Head of caudate nucleus (tissue), 42 donors: ENCODE measurements at places on chromosomes 1 and 21.

GRCh38 chr1:2255420-2256369 lies 27.6 kb downstream of the SKI start:
- no peak for DNase-seq

GRCh38 chr21:37062593-37062935 lies 10.3 kb downstream of the PIGP start:
- DNase-seq: peak; percentile 23

GRCh38 chr1:87204441-87204840 lies 124.2 kb upstream of the LMO4 start:
- no peak for DNase-seq

DNA sequence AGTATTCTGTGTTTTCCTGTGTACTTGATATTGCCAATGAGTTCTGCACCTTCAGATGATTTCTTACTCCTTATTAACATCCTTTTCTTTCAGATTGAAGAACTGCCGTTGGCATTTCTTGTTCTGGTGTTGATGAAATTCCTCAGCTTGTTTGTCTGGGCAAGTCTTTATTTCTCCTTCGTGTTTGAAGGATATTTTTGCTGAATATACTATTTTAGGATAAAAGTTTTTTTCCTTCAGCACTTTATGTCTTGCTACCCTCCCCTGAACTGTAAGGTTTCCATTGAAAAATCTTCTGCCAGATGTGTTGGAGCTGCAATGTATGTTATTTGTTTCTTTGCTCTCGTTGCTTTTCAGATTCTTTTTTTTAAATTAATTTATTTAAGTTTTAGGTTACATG lies 265.9 kb downstream of the HHAT start:
- no peak for DNase-seq

DNA sequence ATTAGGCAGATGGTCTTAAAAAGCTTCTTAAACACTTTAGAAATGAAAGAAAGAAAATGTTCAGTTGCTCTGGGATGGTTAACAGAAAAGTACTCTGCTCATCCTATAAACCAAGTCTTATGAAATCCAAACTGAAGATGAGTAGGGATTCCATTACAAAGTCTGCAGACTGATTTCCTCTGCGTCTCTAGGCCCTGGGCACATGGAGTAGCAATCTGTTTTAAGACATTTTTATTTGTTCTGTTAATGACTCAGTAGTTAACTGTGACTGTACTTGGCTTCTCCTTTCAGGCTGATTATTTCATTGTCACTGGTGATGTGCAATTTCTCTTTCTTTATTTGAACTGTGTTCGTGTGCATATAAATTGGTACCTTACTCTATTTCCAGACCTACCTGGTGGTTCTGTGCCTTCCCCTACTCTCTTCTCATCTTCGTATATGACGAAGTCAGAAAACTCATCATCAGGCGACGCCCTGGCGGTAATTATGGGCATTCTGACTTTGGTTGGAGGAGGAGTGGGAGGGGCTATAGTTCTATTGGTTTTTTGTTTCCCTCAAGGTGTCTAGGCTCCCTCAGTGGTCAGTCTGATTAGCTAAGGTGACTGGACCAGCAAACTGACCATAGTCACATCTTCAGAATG lies 30.6 kb downstream of the ATP1A1 start:
- DNase-seq: no peak

DNA sequence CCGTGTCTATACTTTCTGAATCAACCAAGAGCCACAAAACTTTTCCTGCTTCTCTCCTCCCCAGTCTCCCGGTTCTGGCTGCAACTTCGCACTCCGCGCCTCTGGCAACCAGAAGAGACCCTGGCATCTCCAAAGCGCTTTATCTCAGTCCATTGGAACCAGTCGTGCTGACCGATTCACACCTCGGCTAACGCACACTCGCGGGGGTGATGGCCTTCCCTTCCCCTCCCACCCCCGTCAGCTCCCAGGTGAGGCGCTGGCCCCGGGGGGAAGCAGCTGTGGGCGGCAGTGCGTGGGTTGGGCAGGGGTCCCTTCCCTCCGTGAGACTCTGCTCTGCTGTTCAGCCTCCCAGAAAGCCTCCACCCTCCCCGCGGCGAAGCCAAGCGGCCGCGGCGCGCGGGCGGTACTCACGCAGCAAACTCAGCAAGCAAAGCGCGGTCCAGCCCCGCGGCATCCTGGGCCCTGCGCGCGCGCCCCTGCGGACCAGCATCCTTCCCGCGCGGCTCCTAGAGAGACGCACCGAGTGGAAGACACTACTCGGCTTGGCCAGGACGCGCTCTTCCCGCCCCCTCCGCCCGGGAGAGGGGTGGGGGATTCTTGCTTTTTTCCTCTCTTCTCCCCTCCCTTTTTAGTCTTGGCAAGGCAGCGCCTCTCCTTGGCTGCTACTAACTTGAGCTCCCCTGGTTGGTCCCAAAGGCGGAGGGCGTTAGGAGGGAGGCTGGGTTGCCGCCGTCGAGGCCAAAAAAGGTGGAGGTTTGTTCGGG lies at the start of gene CD34:
CD34 (minus strand) TSS at position 535 of the 764 bp plus-strand sequence; CDS start at position 490, 45 bp downstream.
- no peak for DNase-seq

GRCh38 chr1:222073307-222073995 lies 331.6 kb upstream of the DUSP10 start:
- DNase-seq: no peak

- DNase-seq: no peak
Measured at GRCh38 chr21:45623436-45623835, 20.1 kb upstream of the PCBP3 start.

GRCh38 chr1:209326076-209326475 lies 257.4 kb upstream of the CAMK1G start:
- no peak for DNase-seq

DNA sequence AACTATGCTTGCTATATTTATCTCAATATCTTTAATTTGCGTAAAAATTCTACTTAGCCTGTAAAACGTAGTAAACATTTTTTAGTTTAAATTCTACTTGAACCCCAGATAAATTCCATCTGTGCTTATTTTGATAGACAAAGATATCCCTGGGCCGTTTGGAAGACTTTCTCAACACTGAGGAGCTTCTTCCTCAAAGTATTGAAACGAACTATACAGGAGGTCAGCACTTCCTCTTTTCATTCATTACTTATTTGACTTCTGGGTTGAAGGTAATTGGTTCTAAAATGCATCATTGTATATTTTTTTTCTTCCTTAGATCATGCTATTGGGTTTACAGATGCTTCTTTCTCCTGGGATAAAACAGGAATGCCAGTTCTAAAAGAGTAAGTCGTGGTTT lies 74.7 kb downstream of the HSPA13 start:
- no peak for DNase-seq

DNA sequence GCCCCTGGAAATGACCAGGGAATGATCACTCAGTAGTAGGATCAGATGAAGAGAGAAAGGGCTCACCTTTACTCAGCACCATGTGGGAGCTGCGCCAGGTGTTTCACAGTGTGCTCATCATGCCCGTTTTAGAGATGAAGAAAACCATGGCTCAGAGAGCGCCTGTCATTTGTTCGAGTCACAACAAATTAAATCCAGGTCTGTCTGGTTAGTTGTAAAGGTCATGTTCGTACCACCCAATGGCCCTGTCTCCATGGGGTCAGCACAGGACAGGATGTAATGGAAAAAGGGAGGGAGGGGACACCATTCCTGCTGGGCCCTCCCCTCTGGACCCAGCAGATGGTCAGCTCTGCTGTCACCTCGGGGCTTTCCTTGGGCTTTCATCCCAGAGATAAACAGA lies 15.2 kb downstream of the KIRREL1 start:
- no peak for DNase-seq

- DNase-seq: no peak
Measured at GRCh38 chr1:10832703-10833102, 36.3 kb upstream of the CASZ1 start.

DNA sequence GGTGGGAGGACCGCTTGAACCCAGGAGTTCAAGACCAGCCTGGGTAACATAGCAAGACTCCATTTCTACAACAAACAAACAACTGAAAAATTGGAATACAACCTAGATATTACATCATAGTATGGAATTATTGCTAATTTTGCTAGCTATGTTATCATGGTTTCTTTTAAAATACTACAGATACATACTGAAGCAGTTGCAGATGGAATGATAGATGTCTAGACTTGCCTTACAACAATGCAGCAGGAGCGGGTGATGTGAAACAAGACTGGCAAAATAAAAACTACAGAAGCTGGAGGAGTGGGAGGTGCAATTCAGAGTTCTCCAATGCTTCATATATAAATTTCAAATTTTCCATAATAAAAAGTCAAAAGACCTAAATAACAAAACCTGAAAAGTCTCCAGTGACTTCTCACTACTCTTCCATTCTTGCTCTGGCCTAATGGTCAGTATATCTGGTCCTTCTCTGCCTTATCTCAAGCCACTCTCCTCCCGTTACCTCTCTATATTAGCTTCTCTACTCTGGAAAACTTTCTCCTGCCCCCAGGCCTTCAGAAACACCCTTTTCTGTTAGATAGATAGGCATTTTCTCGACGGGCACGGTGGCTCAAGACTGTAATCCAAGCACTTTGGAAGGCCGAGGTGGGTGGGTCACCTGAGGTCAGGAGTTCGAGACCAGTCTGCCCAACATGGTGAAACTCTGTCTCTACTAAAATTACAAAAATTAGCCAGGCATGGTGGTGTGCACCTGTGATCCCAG lies 28.5 kb upstream of the TMEM200B start:
- DNase-seq: no peak

DNA sequence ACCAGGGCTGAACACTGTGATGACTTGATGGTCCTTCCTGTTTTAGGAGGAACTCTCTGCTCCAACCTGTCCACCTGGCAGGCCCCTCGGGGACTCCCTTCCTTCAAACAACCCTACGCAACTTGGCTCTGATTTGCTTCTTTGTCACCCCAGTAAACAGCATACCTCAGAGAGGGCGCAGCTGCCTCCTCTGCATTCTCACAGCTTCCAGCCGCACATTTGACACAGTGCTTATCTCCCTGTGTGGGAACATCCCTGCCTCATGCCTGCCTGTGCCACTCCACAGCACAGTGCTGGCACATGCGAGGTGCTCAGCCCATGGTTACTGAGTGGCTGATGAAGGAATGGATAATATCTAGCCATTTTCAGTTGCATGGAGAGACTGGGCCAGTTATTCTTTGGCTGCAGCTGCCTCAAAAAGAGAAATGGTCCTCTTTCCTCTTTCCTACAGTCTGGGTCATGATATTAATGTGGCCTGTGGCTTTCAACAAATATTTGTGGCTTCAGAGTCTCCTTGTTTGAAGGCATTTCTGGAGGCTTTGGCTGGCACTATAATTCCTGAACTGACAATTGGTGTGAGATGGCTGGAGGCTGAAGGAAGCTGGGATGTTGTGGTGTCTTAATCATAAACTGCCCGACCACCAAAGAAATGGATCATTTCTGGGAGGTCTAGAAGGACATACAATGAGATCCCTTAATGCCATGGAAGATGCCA lies 77.9 kb downstream of the TENT5C start:
- DNase-seq: no peak

GRCh38 chr1:41277371-41277975 lies 35.4 kb upstream of the SCMH1 start:
- no peak for DNase-seq

GRCh38 chr1:203038217-203038741 lies 12.0 kb downstream of the PPFIA4 start:
- peak; percentile 78 for DNase-seq

- no peak for DNase-seq
Measured at GRCh38 chr1:21921100-21921875, 15.8 kb downstream of the HSPG2 start.

GRCh38 chr1:244988521-244988920 lies 124.2 kb upstream of the HNRNPU start:
- no peak for DNase-seq

DNA sequence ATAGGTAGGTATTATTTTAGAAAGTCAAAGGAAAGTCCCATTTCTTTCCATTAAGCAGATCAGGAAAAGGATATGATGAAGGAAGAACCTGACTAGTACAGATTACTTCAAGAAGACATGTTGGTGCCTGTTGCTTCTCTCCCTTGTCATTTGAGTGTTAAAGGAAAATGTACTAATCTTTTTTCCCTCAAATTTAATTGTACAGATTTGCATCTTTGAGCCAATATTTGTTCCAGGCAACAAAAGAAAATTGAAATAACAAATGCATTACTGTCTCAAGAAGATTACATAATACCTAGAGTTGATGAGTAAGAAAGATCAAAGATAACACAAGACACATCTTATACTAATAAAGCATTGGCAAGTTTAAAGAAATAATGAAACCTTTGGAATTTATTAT lies 566.9 kb upstream of the ZP4 start:
- DNase-seq: no peak

- peak; percentile 28 for DNase-seq
Measured at GRCh38 chr1:14142397-14143100, 442.6 kb downstream of the PRDM2 start.

- DNase-seq: no peak
Measured at GRCh38 chr1:154407198-154408091, 2.3 kb downstream of the IL6R start.

DNA sequence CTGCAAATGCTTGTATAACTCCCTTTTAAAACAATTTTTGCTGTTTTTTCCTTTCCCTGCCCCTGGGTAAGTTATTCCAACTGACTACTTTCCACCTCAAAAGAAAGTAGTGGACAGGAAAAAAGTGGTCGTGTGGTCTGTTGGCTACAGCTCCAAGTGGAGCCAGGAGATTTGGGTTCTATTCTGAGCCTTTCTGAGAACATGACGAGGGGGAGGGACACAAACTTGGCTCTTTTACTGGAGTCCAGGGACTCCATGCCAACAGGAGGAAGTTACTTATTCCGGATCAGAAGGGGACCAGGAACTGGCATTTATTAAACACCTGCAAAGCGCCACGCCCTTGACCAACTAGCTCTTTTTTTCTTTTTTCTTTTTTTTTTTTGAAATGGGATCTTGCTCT lies 79.0 kb upstream of the CAPZB start:
- no peak for DNase-seq

- no peak for DNase-seq
Measured at GRCh38 chr1:228308628-228309325, 97.9 kb downstream of the TRIM11 start.

- no peak for DNase-seq
Measured at GRCh38 chr1:94039871-94040569, 80.9 kb downstream of the ABCA4 start.

DNA sequence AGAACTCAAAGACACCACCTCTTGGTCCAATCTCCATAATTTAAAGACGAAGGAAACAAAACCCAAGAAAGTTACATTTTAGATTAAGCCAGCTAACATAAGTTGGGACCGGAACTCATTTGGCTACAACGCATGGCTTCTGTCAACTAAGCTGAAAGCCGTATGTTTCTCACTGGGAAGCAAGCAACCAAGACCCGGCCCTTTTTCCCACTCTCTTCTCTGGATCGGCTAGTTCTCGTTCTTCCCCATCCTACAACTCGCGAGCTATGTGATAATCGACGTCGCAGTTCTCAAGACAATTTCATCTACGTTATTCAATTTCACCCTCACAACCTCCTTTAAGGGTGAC lies 601 bp downstream of the CCT8 start:
- DNase-seq: no peak

- DNase-seq: no peak
Measured at GRCh38 chr1:229258757-229259060, 12.2 kb upstream of the RAB4A start.

- DNase-seq: no peak
Measured at GRCh38 chr1:65195495-65196417, 47.8 kb downstream of the AK4 start.

- no peak for DNase-seq
Measured at GRCh38 chr1:224745924-224746323, 129.8 kb downstream of the CNIH3 start.
